Stimulated activated CD4-positive, alpha-beta T cell treated with anti-CD3 and anti-CD28 coated beads, Interleukin-2, amount 100 ng/mL, for 24 hours (primary cell): ENCODE measurements at places on chromosomes 7 and 10.

- DNase-seq, result no peak
Measured at GRCh38 chr10:11631291-11631690, 19.8 kb upstream of the USP6NL start.

GRCh38 chr10:91980319-91980718, 56.7 kb downstream of the BTAF1 start:
- no peak for DNase-seq

- DNase-seq, result peak; percentile 41
Measured at GRCh38 chr10:60964257-60965235, 20.6 kb upstream of the RHOBTB1 start.

DNA sequence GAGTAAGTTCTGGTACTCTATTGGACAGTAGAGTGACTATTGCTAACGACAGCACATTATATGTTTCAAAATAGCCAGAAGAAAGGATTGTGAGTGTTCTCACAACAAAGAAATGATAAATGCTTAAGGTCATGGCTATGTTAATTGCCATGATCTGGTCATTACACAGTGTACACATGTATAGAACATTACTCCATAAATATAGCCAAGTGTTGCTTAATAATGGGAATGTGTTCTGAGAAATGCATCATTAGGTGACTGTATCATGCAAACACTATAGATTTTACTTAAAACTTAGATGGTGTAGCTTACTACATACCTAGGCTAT, 19.6 kb downstream of the EPC1 start:
- no peak for DNase-seq

- no peak for DNase-seq
Measured at GRCh38 chr7:11492307-11492706, 339.7 kb downstream of the THSD7A start.

GRCh38 chr7:152640829-152641228, 35.1 kb downstream of the XRCC2 start:
- DNase-seq, result no peak

DNA sequence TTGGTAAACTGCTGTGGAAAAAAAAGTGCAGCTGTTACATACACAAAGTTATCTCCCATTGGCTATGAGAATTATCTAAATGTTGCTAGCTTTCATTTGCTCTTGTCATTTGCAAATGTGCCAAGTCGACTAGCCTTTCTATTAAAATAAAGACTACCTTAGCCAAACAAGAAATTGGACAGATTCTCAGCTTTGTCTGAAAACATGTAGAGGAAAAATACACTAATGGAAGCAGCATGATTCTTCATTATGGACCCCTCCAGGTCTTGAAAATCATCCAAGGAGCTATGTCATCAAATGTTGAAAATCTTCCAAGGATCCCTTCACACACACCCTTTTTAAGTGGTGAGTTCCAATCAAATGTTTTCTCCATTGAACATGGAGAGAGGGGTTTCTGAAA, 237.7 kb downstream of the ETV1 start:
- DNase-seq, result no peak

DNA sequence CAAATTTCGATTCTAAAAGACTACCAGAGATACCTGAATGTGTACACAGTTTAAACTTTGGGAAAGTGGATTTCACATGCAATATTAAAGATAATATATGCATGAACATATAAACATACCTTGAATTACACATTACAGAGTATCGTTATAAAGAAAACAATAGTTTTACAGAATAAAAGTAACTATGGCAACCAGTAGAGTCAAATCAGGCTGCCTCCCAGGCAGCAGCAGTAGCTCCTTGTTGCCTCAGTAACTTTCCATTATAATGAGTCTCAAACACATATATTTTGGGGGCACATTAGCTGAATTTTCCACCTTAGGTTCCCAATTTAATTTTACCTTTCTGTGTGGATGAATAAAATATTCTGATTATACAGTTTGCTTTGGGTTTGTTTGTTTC, 164.4 kb upstream of the FEZF1 start:
- DNase-seq, result no peak

GRCh38 chr10:16832351-16833080, 15.3 kb upstream of the RSU1 start:
- no peak for DNase-seq

DNA sequence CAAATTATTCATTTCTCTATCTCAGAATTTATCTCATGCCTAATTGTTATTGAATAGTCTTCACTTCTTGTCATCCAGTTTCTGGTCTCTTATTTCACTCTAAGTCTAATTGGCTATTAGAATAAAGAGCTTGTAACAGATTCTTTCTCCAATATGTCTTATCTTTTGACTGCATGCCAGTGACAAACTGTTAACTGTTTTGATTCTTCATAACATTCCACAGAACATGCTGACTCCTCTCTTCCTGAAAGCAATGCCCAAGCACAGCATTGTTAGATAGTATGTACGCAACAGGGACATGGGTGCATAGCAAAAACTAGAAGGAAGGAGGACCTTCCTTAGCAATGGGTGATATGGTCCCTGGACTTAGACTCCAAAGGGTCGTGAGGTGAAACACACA, 65.4 kb downstream of the TRUB1 start:
- DNase-seq, result no peak

DNA sequence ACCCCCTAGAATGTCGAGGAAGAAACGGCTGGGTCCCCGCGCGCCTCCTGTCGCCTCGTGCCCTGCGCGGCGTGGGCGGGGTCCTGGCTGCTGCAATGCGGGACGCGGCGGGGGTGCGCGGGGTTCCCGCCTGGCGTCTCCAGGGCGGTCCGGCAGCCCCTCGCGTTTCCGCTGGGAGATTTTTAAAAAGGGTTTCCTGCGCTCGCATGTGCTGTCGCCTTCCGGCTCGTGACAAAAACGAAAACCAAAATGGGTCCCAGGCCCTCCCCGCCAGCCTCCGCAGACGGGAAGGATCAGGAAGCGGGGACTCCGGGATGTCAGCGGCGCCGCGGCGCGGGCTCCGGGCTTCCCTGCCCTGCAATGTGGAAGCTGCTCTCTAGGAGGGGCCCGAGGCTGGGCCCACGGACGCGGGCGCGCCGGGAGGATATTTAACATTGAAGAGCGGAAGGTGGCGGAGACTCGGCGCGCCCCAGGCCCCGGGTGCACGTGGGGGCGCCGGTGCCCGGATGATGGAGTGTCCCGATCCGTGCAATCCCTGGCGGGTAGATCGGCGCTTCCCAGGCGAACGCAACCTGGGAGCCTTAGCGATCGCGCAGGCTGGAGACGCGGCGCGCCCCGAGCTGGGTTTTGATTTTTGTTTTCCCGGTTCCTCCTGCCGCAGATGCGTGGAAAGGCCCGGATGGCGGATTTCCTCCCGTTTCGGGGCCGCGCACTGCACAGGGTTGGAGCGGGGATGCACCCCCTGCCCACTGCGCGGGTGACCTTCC, 1.0 kb downstream of the PFKP start:
- peak; percentile 73 for DNase-seq
